ENCODE measurements at places on chromosomes 4 and X.

DNA sequence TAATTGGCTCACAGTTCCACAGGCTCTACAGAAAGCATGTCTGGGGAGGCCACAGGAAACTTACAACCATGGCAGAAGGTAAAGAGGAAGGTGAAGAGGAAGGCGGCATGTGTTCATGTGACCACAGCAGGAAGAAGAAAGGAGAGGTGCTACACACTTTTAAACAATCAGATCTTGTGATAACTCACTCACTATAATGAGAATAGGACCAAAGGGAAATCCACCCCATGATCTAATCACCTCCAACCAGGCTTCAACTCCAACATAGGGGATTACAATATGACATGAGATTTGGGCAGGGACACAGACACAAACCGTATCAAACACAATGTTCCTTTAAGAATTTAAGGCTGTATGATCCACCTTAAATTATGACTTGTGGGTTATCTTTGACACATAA, 10.5 kb upstream of the PGM2 start:
- no peak for DNase-seq

DNA sequence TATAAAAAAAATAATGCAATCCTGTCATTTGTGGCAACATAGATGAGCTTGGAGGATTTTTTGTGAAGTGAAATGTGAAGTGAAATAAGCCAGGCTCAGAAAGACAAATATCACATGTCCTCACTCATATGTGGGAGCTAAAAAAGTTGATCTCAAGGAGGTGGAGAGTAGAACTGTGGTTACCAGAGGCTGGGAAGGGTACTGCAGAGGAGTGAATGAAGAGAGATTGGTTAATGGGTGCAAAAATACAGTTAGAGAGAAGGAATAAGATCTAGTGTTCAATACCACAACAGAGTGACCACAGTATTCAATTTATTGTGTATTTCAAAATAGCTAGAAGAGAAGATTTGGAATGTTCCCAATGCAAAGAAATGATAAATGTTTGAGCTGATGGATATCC, 13.4 kb upstream of the ZCCHC18 start:
- no peak for DNase-seq

DNA sequence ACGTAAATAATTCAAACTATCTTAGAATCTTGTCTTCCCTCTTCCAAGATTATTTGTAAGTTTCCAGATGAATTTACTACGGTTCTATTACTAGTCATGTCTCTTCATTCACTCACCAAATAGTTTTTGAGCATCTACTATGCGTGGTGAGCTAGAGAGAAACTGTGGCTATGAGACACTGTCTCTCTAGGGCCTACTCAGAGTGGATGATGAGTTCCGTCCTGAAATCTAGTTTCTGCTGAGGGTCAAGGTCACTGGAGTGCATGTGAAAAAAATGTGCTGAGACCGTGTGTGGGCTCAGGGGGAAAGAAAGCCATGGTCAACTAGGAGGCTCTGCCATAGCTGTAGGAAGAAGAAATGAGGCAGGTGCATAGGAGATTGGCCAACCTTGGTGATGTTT, 320.2 kb upstream of the GATB start:
- no peak for DNase-seq

GRCh38 chrX:10932842-10933440, 178.2 kb upstream of the HCCS start:
- no peak for DNase-seq

GRCh38 chr4:114479595-114479994, 119.0 kb upstream of the UGT8 start:
- no peak for DNase-seq

- DNase-seq, result peak; percentile 64
Measured at GRCh38 chr4:112910109-112910736, 139.2 kb upstream of the ANK2 start.

DNA sequence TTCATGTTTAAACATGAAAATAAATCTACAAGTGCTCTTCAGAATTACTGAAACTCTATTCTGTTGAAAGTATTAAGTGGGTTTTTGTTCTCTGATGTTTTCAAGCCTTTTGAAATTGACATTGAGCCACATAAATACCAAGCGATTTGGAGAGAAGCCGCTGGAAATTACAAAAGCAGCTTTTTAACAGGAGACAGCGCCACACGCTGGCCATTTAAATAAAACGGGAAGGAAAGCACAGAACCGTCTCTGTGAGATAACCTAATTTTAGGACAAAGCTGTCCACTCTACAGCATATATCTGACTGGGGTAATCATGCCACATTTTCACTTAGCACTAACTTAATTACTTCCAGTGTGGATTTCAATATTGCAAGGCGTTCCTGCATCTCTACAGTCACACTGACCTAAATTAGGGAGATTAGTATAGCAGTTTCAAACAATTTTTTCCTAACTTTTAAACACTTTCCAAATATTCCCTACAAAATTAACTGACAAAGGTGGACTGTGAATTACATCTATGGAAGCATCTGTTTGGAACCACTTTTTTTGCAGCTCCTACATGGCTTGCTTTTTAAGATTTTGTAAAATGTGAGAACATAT, 6.8 kb upstream of the ANOS1 start:
- peak; percentile 46 for DNase-seq

DNA sequence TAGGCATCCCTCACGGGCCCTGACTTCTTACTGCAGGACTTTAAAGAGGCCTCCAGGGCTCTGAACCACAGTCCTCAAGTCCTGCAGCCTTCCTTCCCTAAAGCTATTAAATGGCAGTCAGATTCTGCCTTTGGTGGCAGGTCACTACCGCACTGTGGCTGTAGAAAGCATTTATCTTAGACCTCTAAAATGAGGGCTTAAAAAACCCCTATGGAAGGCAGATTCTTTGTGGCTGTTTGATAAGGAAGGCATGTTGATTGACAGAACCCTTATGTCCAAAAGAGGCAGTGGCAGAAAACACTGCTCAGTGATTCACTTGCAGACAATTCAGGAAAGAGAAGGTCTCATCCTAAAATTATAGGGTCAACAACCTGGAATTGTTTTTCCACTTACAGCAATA, 79.2 kb downstream of the FBXL5 start:
- DNase-seq, result no peak

DNA sequence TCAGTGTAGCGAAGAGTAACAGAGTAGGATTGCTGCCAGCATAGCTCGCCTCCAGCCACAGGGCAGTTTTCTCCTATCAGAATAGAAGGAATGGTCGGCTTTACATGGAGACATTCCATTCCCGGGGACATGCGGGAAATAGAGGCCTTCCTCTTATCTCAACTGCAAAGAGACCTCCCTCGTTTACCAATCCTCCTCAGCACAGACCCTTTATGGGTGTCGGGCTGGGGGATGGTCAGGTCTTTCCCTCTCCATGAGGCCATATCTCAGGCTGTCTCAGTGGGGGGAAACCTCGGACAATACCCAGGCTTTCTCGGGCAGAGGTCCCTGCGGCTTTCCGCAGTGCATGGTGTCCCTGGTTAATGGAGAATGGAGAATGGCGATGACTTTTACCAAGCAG, 285.0 kb downstream of the ASMT start:
- DNase-seq, result no peak

DNA sequence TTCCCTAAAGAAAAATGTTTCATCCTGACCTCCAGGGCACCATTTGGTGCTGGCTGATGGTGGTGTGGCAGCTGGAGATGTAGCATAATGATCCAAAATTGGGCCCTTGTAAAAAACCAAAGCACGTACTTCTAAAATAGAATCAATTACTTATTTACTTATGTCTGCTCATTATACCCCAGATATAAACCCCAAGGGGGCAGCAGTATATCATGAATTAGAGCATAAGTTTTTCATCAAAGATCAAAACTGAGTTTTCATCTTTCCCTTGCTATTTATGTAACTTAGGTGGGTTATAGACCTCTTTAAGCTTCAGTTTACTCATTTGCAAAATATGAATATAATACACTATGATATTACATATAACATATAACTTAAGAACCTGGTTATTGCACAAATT, 241.1 kb downstream of the TACR3 start:
- no peak for DNase-seq

GRCh38 chr4:18540349-18540748, 518.8 kb upstream of the LCORL start:
- DNase-seq, result no peak

DNA sequence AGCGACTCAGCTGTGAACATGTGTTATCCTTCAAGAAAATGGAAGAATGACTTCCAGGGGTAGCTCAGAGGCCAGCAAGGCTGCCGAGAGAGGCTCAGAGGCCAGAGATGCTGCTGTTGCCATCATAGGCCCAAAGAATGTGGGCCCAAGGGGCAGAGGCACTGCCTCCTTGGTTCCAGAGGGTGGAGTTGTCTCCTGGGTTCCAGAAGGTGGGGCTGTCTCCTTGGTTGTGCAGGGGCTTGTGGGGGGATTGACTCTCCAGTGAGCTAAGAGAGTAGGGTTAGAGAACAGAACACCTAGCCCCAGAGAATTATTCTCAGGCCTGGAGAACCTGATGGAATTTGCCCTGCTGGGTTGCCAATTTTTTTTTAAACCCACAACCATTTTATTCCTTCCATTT, 62.6 kb downstream of the DGKK start:
- DNase-seq, result no peak

- peak; percentile 64 for DNase-seq
Measured at GRCh38 chr4:123856689-123857545, 460.3 kb downstream of the SPRY1 start.

DNA sequence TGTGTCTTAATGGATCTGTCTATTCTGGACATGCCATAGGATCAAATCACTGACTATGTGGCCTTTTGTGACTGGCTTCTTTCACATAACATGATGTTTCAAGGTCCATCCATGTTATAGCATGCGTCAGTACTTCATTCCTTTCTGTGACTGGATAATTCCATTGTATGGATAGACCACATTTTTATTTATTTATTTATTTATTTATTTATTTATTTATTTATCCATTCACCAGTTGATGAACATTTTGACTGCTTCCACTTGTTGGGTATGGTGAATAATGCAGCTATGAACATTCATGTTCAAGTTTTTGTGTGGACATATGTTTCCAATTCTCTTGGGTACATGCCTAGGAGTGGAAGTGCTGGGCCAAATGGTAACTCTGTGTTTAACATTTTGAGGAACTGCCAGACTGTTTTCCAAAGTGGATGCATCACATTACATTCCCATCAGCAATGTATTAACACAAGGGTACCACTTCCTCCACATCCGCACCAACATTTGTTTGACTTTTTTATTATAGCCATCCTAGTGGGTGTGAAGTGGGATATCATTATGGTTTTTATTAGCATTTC, 14.0 kb downstream of the RTL5 start:
- no peak for DNase-seq

DNA sequence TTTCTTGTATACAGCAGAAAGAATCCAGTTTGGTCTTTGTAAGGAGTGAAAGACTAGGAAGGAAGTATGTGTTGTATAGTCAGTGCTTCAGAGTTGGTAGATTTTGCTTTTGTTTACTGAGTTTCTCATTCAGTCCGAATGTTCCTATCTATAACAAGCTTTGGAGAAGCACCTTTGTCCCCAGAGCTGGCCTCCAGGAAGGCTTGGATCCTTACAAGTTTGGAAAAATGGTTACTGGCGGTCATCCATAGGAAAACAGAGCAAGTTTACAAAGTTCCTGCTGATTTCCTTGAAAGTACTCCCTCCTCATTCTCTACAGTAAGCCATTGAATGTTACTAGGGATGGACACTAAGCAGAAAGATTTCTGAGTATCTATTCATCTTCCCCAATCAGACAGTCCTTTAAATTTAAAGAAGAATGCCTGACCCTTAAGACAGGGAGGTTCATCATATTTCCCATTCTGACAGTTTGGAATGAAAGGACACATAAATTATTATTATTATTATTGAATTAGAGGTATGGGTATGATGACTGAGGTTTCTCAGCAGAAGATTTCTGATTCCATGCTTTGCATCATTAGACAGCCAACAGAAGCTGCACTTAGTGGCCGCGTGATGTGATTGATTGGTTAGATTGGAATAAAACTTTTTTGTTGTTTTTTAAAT, 35.8 kb downstream of the FAT4 start:
- no peak for DNase-seq

DNA sequence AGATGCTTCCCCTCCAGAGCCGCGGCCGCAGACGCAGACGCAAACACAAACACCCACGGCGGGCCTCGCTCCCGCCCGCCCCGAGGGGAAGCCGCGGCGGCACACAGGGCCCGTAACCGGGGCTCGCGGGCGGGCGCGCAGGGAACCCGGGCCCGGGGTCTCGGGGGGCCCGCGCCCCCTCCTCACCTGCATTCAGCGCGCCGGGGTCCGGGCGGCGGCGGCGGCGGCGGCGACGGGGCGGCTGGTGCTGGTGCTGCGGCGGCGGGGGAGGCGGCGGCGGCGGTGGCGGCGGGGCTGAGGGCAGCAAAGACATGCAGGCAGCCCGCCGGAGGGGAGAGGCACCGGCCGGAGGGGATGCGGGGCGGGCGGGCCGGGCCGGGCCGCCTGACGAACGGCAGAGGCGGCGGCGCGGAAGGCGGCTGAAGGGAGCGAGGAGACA, 255 bp upstream of the CNOT6L start:
- no peak for DNase-seq

GRCh38 chr4:16866974-16867373, 31.5 kb downstream of the LDB2 start:
- DNase-seq, result no peak

DNA sequence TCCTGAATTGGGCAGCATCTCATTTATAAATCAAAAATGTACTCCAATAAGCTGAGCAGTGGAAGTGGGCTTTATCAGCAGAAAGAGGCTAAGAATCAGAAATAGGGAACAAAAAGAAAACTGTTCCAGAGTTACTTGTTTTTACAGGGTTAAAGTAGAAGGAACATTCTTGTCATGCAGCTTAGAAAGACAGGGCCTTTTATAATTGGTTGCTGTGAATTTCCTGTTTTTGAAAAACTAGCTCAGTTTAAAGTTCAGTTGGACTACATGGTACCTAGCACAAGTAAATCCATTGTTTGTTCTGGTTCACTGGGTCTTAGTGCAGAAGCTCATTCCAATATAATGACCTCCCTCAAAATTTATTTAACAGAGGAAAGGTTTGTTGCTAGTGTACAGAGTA, 200.8 kb downstream of the GRIA2 start:
- no peak for DNase-seq

DNA sequence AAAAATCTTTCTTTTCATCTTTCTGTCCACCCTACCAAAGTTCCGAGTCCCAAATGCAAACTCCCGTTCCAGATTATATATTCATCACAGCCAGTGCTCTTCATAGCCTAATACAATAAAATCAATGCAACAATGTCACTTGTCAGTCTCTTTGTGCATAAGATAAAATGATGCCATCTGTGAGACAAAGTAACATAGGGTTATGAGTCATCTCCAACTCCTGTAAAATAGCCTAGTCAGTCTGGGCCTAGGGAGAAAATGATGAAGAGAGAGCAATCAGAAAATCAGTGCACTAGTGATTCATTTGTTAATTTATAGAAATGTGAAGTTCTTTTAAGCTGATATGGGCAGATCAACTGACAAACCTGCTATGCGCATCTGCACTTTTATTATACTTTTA, 689.1 kb upstream of the DIAPH2 start:
- DNase-seq, result no peak

- DNase-seq, result no peak
Measured at GRCh38 chrX:40277672-40278071, 179.9 kb upstream of the BCOR start.

GRCh38 chrX:51798701-51799100, 55.5 kb downstream of the GSPT2 start:
- DNase-seq, result no peak

Measured in right hindlimb (tissue), 1 donor.